AG09319 (cell line): ENCODE measurements at places on chromosomes 2 and 18.
A peak's percentile ranks its signal among the peaks of the same experiment; 100 is the strongest.

GRCh38 chr2:68653538-68653982 lies 10.2 kb downstream of the PROKR1 start:
- no peak for DNase-seq

- no peak for DNase-seq
Observed at GRCh38 chr18:69383186-69383585, 17.5 kb upstream of the DOK6 start.

GRCh38 chr2:146981921-146982320 lies 862.9 kb upstream of the ACVR2A start:
- no peak for DNase-seq

- DNase-seq: no peak
Observed at GRCh38 chr2:202743613-202744012, 108.8 kb downstream of the FAM117B start.

- DNase-seq: no peak
Observed at GRCh38 chr2:69975136-69975852, 13.9 kb upstream of the ASPRV1 start.

- peak; percentile 5 for DNase-seq
Observed at GRCh38 chr2:86764661-86765309, 25.9 kb downstream of the CD8A start.

- no peak for DNase-seq
Observed at GRCh38 chr2:205461169-205461568, 221.1 kb upstream of the NRP2 start.

- DNase-seq: no peak
Observed at GRCh38 chr2:69509011-69509749, 71.9 kb upstream of the NFU1 start.

- DNase-seq: no peak
Observed at GRCh38 chr2:47028171-47028570, 112.6 kb upstream of the MCFD2 start.

GRCh38 chr2:43035922-43036321 lies 190.5 kb downstream of the ZFP36L2 start:
- DNase-seq: no peak

GRCh38 chr2:4678927-4679326 lies 975.6 kb downstream of the DCDC2C start:
- DNase-seq: no peak

DNA sequence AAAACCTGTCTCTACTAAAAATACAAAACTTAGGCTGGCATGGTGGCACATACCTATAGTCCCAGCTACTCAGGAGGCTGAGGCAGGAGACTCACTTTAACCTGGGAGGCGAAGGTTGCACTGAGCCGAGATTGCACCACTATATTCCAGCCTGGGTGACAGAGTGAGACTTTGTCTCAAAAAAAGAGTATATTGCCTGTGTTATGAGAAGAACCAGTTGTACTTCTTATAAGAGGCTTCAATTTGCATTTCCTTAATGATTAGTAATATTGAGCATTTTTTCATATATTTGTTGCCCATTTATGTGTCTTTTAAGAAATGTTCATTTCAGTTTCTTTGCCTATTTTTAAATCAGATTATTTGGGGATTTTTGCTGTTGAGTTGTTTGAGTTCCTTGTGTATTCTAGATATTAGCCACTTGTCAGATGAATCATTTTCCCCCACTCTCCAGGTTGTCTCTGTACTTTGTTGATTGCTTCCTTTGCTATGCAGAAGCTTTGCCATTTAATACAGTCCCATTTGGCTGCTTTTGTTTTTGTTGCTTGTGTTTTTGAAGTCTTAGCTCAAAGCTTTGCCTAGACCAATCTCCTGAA lies 75.8 kb upstream of the LRPPRC start:
- no peak for DNase-seq

GRCh38 chr2:22855081-22855480 lies 529.9 kb upstream of the KLHL29 start:
- no peak for DNase-seq

GRCh38 chr2:240565333-240566202 lies 2.7 kb upstream of the RNPEPL1 start:
- no peak for DNase-seq

GRCh38 chr2:42804338-42804737 lies 12.0 kb upstream of the HAAO start:
- peak; percentile 12 for DNase-seq

DNA sequence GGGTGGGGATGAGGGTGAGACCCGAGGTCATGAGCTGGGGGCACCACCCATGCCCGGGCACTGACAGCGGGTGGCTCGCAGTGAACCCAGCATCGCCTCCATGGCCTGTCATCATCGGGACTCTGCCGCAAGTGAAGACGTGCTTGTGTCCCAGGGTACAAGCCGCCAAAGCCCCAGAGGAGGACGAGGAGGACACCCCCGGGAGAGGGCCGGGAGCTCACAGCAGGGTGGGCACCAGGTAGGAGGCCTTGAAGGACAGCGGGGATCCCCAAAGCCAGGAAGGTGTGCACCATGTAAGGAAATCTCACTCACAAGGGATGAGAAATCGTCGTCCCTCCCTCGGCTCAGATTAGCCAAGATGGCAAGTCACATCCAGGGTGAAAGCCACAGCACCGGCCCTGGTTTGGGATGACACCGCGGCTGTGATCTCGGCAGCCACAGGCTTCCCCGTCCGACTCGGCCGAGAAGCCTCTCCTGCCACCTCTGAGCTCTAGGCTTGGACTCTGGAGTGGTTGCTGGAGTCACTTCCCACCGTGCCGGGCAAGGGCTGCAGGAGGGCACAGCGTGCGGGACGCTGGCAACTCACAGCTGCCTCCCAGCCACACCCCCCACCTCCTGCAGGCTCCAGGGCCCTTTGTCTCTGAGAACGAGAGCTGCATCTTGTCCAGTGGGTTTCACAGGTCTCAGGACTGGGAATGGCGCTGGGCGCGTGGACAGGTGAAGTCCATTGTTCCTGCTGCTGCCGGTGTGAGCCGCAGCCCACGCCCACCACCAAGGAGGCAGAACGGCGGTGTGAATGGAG lies 81.6 kb upstream of the CTDP1 start:
- no peak for DNase-seq

GRCh38 chr2:69306822-69307578 lies 80.0 kb downstream of the GFPT1 start:
- DNase-seq: no peak

DNA sequence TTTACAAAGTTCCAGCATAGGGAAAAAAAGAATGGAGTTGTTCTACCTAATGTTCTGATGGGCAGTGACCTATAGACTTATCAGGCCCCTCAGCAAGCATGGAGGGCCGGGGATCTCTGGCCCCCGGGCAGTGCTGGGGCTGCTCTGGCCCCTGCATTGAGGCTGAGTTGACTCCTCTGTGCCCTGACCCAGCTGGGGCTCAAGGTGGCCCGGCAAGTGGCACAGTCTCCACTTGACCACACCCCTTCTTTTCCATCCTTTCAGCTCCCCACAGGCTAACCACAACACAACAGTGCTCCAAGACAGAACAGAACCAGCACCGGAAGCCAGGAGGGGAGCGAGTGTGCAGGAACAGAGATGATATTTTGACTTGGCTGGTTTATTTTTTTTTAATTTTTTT lies 19.9 kb downstream of the TOGARAM2 start:
- no peak for DNase-seq

DNA sequence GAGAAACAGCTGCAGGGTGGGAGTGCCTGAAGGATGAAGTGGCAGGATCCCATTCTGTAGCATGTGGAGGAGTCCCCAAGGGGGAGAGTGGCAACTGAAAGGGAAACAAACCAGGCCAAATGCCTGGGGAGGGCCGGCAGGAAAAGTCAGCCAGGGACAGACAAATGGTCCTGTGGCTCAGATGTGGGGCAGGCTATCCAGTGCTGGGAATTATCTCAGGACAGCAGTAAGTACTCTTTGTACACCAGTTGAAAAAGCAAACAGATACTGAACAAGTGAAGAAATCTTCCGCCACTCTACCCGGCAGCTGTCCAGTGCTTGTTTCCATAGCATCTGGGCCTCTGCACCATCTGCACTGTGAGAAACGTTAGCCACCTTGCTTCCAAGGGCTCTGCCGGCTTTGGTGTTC lies 408.9 kb downstream of the LRATD1 start:
- DNase-seq: no peak

GRCh38 chr2:179614121-179614520 lies 247.3 kb downstream of the ZNF385B start:
- no peak for DNase-seq

DNA sequence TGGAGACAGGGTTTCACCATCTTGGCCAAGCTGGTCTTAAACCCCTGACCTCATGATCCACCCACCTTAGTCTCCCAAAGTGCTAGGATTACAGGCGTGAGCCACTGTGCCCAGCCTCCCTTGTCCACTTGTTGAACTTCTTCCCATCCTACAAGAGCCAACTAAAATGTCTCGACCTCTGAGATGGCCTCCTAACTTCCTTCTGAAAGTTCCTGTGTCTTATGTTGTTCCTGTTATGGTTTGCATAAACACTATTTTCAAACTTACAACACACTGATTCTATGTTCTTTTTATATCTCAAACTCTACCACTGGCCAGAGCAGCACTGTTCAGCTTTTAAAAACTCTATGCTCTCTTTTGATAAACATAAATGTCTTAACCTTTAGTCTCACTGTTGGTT lies 63.3 kb upstream of the UGP2 start:
- DNase-seq: no peak

DNA sequence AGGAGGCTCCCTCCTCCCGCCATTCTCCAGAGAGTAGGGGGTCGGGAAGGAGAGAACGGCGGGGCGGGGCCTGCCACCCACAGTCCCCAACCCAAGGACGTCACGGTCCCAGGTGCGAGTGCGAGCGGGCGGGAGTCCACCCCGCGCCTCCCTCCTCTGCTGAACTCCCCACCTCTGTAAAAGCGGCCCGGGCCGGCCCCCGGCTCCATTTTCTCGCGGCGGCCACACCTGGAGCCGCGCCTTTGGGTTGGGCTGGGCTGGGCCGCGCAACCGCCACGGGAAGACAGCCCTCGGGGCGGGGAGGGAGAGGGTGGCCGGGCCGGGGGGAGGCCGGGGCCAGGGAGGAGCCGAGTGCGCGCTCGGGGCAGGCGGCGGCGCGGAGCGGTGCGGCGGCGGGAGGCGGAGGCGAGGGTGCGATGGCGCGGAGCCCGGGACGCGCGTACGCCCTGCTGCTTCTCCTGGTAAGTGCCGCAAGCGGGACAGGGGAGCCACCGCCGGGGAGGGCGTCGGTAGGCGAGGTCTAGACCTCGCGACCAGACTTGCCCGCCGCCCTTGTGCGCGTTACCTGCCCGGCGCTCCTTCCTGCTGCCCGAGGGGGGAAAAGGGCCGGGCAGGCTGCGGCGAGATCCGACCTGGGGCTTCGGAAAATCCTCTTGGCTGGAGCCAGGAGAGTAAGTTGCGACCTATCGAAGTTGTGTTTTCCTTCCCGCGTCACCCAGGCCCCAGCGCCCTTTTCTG lies at the start of gene DSG2:
DSG2 (plus strand) TSS at position 342 of the 738 bp plus-strand sequence; CDS start at position 417, 75 bp downstream.
- no peak for DNase-seq

GRCh38 chr2:99663641-99664040 lies 173.8 kb upstream of the REV1 start:
- no peak for DNase-seq

DNA sequence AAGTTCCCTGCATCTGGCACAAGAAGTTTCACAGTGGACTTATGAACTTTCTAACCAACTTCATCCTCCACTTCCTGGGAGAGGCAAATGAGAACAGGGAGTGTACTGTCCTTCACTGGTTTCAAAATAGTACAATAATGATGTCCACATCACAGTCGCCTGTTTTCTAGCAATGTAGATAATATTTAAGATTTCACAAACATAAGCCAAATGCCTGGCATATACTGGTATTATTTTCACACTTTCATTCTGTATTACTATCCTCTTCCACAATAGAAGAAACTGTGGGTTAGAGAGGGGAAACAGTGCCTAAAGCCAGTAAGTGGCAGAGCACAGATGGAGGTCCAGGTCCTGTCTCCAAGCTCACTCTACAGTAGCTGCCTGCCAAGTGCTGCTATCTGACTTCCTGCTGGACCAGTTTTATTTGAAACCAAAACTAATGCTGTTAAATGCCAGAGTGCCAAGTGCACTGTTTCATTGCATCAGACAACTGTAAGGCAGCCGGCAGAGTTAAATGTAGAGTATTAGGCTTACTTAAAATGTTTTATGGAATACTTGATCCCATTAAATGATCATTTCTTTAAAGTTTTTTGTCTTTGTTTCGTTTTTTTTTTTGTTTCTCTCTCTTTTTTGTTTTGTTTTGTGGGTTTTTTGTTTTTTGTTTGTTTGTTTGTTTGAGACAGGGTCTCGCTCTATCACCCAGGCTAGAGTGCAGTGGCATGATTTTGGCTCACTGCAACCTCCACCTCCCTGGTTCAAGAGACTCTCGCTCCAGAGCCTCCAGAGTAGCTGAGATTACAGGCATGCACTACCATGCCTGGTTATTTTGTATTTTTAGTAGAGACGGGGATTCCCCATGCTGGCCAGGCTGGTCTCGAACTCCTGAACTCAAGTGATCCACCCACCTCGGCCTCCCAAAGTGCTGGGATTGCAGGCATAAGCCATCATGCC lies 15.1 kb downstream of the COBLL1 start:
- peak; percentile 35 for DNase-seq

DNA sequence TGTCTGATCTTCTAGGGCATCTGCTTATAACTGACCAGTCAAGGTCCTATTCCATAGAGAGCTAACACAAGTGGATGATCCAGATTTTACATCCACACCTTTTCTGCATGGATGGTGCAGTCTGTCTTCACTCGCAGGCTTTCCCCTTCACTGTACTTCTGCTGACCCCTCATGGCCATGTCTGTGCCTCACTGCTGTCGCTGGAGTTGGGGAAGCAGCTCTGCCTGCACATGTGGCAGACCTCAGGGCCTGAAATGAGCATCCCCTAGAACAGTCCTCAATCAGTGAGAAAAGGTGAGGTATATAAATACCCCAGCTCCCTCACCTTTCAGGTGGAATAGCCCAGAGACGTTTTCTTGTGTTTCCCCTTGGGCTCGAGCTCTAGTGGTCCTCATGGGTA lies 233.8 kb downstream of the ANKRD36B start:
- no peak for DNase-seq

- no peak for DNase-seq
Observed at GRCh38 chr18:64134044-64134747, 14.7 kb downstream of the LINC00305 start.

DNA sequence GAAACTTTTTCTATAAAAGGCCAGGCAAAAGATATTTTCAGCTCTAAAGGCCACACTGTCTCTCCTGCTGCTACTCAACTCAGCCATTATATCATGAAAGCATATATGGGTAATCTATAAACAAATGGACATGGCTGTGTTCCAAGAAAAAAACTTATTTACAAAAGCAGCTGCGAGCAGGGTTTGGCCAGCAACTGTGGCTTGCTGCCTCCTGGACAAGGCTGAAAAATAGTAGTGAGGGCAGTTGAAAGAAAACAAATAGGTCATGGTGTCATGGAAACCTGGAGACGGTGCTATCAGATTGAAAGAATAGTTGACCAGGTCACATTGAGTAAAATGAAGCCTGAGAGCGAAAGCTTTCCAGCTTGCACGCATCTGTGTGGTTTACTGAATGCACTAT lies 89.2 kb upstream of the LRATD1 start:
- no peak for DNase-seq

- DNase-seq: no peak
Observed at GRCh38 chr2:5343785-5344335, 348.3 kb upstream of the SOX11 start.

GRCh38 chr2:13240789-13241487 lies 524.2 kb downstream of the TRIB2 start:
- DNase-seq: no peak

- no peak for DNase-seq
Observed at GRCh38 chr2:186032102-186032738, 293.6 kb downstream of the FSIP2 start.
